ENCODE measurements at places on chromosomes 6 and 20. TPM values are rescaled to one million over a fixed set of nuclear protein-coding genes. Genes with fewer than 3 reads are reported as not detected.

DNA sequence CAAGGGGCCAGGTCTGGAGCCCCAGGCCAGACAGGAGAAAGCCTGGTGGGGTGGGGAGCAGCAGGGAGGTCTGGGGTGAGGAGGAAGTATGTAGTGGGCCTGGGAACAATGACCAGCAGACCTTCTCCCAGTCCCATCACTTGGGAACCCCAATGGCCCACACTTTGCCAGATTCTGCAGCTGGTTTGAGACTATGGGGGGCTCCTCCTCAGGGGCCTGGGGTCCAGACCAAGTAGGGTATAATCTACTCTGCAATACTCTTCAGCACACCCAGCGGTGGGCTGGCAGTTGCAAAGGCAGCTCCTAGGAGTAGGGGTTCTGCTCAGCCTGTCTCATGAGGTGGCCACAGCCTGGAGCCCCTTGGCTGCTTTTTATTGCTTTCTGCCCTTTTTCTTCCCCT lies 52.8 kb downstream of the NPEPL1 start:
- no peak overlapping the region for H3K4me3 ChIP-seq
- DNase-seq = no peak
- no peaks in the 10 kb centered on the region for H3K36me3 ChIP-seq
- no peaks in the 10 kb centered on the region for H3K4me1 ChIP-seq
- no peak overlapping the region for H3K27ac ChIP-seq

- no peaks in the 10 kb centered on the region for H3K4me1 ChIP-seq
- H3K36me3 ChIP-seq = no peaks in the 10 kb centered on the region
- H3K27ac ChIP-seq = no peak overlapping the region
- DNase-seq = no peak
- H3K27me3 ChIP-seq = peaks cover 4% of the 10 kb centered on the region
Observed at GRCh38 chr20:2814076-2814475, 711 bp upstream of the C20orf141 start.

DNA sequence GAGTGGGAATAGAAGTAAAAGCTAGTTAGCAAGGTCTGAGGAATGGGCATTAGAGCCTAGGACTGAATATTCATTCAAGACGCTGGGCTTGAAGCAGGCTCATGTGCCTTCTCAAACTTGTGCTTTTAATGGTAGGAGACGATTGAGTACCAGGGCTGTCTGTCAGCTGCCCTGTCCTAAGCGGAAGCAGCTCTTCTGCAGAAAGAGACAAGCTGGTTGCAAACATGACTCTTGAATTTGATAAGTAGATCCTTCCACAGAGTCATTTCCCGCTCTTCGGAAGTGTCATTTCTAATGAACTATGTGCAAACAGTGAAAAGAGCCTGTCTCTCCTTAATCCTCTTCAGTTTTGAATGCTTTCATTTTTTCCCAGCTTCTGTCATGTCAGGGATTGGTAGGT lies 176.4 kb downstream of the TFAP2B start:
- H3K36me3 ChIP-seq = no peaks in the 10 kb centered on the region
- no peak overlapping the region for H3K4me3 ChIP-seq
- no peak overlapping the region for H3K27ac ChIP-seq
- no peaks in the 10 kb centered on the region for H3K27me3 ChIP-seq

DNA sequence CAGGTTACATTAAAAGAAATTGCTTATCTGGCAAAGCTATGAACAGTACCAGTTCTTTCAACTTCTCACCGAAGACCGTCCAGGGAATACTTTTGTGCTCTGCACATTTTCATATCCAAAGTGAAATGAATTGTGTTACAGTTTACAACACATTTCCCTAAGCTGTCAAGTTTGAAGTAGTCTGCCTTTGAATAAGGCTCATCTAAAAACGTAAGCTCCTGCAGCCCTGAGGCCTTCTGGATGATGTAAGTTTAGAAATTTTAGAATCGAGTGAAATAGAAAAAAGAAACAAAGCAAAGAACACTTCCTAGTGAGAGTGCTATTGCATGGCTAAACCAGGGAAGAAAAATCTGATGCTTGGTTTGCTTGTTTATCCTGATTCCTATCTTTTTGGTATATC lies 653.8 kb downstream of the MMUT start:
- H3K27me3 ChIP-seq = no peaks in the 10 kb centered on the region
- H3K36me3 ChIP-seq = no peaks in the 10 kb centered on the region
- H3K4me3 ChIP-seq = no peak overlapping the region
- DNase-seq = no peak

DNA sequence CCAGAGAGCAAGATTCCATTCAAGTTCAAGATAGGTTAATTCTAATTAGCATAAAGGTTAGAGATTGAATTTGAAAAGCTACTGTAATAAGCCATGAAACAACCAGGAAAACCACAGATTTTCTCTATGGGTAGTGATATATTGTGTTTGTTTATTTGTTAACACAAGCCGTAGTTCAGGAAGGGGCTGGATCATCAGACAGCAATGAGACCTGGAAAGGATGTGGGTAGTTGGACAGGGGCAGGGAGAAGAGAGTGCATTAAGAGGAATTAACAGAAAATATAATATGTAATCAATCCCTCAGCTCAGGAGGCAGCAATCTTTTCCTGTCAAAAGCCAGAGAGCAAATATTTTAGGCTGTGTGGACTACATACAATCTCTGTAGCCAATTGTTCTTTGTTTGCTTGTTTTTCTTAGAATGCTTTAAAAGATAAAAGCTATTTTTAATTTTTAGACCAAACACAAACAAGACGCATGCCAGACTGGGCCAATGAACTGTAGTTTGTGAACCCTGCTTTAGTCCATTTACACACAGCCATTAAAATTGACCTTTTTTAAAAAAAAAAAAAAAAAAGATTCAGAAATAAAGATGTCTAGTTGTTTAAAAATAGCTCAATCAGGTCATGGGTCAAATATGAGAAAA lies 398.7 kb upstream of the MARCKS start:
- peak overlapping the region; percentile 35 for H3K27ac ChIP-seq
- peak; percentile 54 for DNase-seq
- no peak overlapping the region for H3K4me3 ChIP-seq
- no peaks in the 10 kb centered on the region for H3K36me3 ChIP-seq

Gene ELOVL5
- polyA plus RNA-seq = 83.6 TPM

Gene GFOD1
- 12.1 TPM for polyA plus RNA-seq

All from endothelial cell of umbilical vein (primary cell).